ENCODE measurements at places on chromosomes 2 and 18.

DNA sequence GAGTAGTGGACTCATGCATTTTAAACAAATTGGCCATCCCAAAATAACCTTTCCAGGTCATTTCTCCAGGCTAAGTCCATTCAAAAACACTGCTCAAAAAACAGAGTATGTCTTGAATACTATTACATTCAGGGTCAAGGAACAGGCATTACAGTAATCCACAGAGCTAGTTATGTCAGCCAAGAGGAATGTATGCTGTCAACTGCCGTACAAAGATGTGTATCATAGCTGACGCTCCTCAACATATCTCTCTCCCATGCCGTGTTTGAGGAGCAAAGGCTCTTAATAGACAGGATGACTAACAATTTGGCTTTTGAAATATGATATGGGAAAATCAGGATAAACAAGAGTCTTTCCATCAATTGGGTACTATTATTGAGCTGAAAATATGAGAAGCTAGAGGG is 68.8 kb upstream of the KCTD1 start:
- no peak for DNase-seq

DNA sequence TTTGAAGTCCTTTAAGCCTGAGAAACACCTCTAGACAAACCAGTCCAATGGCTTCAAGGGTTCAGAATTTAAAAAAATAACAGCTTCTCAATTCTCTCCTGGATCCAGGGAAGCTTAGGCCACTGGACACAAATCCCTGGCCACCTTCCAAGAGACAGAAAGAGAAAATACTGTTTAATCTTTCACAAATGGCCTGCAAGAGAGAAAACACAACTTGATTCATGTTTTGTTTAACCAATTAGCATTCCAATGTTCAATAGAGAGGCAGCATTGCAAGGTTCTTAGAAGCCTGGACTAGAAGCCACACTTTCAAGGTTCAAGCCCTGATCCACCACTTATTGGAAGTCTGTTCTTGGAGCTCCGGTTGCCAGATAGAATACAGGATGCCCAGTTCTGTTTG is 109.0 kb upstream of the PARD3B start:
- no peak for DNase-seq

DNA sequence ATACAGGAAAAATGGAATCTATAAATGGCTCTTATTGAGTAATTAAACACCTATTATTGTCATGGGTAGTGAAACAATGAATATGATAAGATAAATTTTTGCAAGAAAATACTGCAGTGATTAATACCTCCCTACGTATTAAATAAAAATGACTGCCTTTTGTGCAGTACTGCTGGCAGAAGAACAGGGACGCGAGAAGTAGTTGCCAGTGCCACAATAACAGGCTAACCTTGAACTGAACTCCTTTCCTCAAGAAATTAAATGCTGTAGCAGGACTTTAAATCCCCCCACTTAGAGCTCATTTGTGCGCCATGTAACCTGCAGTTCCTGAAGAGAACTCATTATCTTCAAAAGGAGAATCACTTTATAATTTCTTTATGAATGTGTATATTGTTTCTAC is 24.6 kb downstream of the FIGN start:
- no peak for DNase-seq

DNA sequence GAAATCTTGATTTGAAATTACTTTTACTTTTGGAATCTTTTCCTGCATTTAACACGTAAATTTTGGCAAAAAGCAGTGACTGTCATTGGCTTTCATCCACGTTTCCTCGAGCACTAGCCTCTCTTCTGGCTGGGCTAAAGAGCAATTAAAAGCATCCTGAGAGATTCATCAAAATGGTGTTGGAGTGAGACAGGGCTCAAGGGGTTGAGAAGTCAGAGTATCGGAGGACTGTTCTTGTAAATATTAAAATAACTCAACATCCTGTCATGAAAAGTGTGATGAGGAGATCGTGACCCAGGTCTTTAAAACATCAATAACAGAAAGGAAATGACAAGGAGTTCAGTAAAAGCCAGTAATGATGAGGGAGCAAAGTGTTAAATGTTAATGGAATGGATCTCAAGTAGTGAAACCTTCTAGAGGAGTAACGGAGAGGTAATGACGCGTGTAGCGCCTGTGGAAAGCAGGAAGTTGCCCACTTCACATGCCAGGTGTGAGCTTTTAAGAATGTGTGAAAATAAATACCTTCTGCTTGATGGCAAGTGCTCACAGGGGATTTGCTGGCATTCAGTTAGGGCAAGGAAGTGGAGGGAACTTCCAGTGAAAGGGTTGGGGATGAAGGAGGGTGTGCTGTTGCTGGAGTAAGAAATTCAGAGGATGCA is 754.4 kb downstream of the ADCYAP1 start:
- DNase-seq = no peak

DNA sequence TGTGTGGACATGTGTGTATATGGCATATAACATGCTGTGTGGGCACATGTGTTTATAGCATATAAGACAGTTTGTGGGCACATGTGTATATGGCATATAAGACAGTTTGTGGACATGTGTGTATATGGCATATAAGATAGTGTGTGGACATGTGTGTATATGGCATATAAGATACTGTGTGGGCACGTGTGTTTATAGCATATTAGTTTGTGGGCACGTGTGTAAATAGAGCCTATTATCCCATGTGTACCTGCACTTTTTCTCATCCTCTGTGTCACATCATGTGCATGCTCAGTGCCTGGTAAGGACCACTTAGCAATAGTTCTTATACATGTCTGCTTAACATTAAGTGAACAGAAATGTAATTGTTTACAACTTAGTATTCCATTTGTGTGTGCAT is 45.2 kb downstream of the TPO start:
- DNase-seq = no peak

GRCh38 chr2:21191535-21191934 is 67.8 kb downstream of the TDRD15 start:
- no peak for DNase-seq

DNA sequence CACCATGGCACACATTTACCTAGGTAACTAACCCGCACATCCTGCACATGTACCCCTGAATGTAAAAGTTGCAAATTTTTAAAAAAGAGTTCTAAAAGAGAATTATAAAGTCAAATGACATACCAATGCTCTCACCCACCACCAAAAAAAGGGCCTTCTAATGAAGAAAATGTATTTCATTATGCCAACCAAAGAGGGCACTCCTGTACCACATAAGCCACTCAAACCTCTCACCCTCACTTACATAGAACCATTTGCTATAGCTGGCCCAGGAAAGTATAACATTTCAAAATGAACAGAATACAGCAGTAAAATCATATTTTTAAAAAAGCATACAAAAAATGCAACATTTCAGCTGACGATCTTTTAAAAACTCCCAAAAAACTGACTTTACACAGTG is 241.5 kb upstream of the PKDCC start:
- DNase-seq = no peak

DNA sequence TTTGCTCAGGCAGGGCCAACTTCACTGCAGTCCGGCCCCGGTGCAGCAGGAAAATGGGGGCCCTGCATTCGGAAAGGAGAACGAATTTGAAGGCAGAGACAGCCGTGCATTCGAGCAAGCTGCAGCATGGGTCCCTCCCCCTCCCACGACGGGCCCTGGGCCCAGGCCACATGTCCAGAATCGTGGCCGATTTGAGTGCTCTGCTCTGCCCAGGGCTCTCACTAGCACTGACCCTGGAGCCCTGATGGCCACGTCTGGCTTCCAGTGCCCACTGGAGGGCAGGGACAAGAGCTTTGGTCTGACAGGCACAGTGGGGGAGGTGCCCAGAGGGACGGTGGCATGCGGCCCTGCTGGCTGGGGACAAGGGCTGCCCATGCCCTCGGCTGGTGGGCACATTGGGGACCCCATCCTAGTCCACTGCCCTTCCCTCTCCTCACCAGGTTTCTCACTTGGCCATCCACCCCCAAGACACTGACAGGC is 14.4 kb upstream of the KLHL30 start:
- no peak for DNase-seq

DNA sequence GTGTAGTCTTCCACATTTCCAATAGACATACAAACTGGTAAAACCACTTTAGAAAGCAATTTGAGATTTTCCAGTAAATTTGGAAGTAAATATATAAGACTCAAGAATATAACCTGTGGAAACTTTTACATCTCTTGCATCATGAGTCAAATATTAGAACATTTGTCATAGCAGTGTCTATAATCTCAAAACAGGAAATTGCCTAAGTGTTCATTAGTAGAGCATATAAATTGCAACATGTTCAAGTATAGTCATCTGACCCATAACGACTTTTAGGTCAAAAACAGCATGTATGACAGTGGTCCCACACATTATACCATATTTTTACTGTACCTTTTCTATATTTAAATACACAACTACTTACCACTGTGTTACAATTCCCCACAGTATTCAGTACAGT is 555.9 kb upstream of the VRK2 start:
- no peak for DNase-seq

DNA sequence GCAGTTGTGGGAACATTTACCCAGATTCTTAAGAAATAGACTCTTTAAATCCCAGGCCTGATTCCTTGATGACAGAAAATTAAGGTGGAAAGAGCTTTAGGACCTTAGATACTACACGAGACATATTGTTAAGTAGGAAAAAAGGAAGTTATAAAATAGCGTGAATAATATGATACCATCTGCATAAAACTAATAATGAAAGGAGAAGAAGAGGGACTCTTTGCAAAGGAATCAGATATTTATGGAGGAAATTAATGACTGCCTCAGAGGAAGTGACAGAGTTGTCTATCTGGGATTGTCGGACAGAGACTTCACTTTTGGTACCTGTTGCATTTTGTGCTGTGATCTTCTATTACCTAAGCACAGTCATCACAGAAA is 20.8 kb downstream of the APCDD1 start:
- DNase-seq = no peak

Data from right hindlimb (tissue), 1 donor.